Left lung (tissue), 14 donors: ENCODE measurements at places on chromosomes 5 and 9. TPM values are rescaled to one million over a fixed set of nuclear protein-coding genes. Genes with fewer than 3 reads are reported as not detected.

Gene HNRNPAB
- 126 TPM for polyA plus RNA-seq

Gene TAF1L
- 0.11 TPM for polyA plus RNA-seq

Gene HNRNPK
- polyA plus RNA-seq, result 897 TPM

Gene RAD50
- 35.4 TPM for polyA plus RNA-seq

Gene ABLIM3
- 117 TPM for polyA plus RNA-seq

Gene DDX4
- not detected for polyA plus RNA-seq

Gene PCDHGB6
- polyA plus RNA-seq, result 9.4 TPM

Gene GFRA3
- 4.7 TPM for polyA plus RNA-seq

Gene RFX3
- polyA plus RNA-seq, result 21.8 TPM

Gene SLC25A2
- not detected for polyA plus RNA-seq

Gene PPIC
- polyA plus RNA-seq, result 36.7 TPM

Gene RNF208
- 5.7 TPM for polyA plus RNA-seq

Gene GRM6
- polyA plus RNA-seq, result 1.8 TPM

Gene CD14
- polyA plus RNA-seq, result 18.9 TPM

Gene LRRC19
- 0.40 TPM for polyA plus RNA-seq

Gene ORM1
- polyA plus RNA-seq, result 3.3 TPM

Gene SUSD3
- polyA plus RNA-seq, result 12.1 TPM

Gene FUT7
- polyA plus RNA-seq, result not detected

Gene FBN2
- 64.2 TPM for polyA plus RNA-seq

Gene LPAR1
- 66.4 TPM for polyA plus RNA-seq

Gene DND1
- polyA plus RNA-seq, result 1.3 TPM

Gene CFAP157
- 10.3 TPM for polyA plus RNA-seq

Gene SOHLH1
- not detected for polyA plus RNA-seq

Gene ST8SIA4
- polyA plus RNA-seq, result 14.8 TPM

Gene IL7R
- polyA plus RNA-seq, result 7.9 TPM

Gene PCDHGB4
- 4.0 TPM for polyA plus RNA-seq

Gene MAP1B
- polyA plus RNA-seq, result 19.2 TPM

Gene MARVELD2
- polyA plus RNA-seq, result 23.9 TPM

Gene KIF4B
- 0.31 TPM for polyA plus RNA-seq

Gene SNAPC4
- polyA plus RNA-seq, result 10.6 TPM

Gene OR13C8
- polyA plus RNA-seq, result not detected

Gene SLCO4C1
- polyA plus RNA-seq, result 1.3 TPM

Gene CNTLN
- polyA plus RNA-seq, result 15.0 TPM

Gene SLC36A3
- not detected for polyA plus RNA-seq

Gene SLC24A2
- polyA plus RNA-seq, result 0.35 TPM

Gene CDKN2B
- 0.14 TPM for polyA plus RNA-seq
